Activated T-cell treated with anti-CD3 and anti-CD28 coated beads, Interleukin-2, amount 50 U/mL, for 72 hours (primary cell): ENCODE measurements at places on chromosomes 16 and 17.
A peak's percentile ranks its signal among the peaks of the same experiment; 100 is the strongest.

DNA sequence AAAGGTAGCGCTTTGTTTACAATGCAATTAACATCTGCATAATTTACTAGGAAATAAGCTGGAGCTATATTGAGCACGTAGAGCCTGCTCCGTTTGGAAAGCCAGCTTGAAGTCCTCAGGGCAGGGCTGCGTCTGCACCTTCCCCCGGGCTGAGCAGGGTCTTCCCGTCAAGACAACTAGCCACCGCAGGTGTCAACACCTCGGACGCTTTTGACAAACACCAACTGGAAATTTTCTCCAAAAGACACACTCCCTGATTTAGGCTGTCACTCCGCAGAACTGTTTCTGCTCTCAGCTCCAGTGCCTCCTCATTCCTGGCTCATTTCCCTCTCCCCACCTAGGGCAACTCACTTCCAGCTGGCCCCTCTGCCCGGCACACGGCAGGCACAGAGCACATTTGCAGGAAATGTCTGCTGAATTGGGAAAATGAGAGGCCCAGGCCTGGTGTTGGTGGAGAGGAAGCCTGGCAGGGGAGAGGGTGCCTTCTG, 170.3 kb downstream of the MAF start:
- DNase-seq, result no peak

DNA sequence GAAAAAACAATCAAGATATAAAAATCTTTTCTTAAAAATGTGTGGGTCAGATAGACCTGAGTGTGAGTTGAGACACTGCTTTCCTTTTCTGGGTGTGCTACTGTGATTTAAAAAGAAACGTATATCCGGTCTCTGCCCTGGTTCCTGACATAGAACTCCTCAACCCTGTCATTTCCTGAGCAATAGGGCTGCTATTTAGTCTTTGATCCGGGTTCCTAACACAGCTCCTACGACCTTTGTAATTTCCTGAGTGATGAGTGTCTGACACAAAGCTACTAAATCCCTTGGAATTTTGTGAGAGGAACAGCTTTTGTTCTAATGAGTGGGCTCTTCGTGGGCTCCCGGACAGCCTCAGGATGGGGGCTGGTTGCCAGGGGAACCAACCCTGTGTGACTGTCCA, 93.9 kb upstream of the FA2H start:
- no peak for DNase-seq

DNA sequence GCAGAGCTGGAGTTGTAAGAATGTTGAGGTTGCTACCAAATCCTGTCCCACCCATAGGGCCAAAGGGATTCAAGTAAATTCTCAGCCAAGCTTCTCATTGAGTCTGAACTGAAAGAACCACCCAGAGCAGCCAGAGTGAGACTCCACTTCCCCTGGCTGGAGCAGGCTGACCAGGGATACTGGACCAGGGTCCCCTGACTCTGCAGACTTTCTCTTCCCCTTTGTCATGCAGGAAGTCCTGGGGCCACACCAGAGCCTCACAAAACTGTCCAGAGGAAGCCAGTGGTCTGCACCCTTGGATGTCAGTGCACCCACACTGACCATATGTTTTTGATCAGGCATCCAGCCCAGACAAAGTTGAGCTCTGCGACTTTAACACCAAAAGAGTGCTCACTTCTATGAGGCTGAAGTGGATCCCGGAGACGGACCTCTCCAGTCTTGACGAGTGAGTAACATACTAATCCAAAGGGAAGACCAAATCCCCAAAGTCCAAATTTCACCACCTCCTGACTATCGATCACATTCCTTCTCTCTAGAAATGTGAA, 4.1 kb downstream of the NXN start:
- no peak for DNase-seq

DNA sequence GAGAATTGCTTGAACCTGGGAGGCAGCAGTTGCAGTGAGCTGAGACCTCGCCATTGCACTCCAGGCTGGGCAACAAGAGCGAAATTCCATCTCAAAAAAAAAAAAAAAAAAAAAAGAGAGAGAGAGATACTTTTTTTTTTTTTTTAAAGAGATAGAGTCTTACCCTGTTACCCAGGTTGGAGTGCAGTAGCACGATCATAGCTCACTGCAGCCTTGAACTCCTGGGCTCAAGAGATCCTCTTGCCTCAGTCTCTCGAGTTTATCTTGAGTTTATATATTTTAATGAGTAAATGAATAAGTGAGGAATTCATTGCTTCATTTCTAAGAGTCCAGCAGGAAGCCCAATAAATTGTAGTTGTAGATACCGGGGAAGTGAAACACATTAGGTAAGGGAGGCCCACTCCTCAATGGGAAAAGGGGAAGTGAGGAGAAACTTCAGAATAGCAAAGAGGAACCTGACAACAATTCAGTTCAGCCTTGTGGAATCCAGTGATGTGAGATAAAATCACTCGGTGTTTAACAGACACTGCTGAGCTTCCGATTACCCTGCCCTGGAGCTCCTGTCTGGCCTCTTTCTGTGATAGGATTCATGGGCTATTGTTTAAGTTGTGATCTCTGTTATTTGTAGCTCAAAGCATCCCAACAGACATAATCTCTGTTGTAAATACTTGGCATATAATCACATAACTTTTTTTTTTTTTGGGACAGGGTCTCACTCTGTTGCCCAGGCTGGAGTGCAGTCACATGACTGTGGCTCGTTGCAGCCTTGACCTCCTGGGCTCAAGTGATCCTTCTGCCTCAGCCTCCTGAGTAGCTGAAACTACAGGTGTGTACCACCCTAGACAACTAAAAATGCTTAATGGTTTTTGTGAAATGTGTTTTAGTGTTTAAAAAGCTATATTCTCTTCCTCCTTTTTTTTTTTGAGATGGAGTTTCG, 15.8 kb upstream of the ITGAM start:
- DNase-seq, result no peak

DNA sequence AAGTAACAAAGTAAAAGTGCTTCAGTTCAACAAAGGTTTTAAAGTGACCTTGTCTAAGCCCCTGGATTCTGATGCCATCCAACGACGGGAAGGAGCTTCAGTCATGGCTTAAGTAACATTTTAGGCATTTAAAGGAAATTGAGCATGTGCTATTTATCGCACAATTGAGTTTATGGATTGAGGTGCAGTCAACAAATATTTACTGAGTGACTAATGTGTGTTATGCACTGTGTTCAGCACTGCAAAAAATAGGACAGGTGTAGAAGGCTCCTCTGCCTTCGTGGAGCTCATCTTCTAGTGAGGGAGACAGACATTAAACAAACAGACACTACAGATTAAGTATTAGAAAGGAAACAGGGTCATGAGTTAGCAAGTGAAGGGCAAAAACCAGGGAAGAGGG, 12.5 kb downstream of the TMIGD1 start:
- no peak for DNase-seq

GRCh38 chr17:51443646-51444045, 183.3 kb downstream of the UTP18 start:
- DNase-seq, result no peak

DNA sequence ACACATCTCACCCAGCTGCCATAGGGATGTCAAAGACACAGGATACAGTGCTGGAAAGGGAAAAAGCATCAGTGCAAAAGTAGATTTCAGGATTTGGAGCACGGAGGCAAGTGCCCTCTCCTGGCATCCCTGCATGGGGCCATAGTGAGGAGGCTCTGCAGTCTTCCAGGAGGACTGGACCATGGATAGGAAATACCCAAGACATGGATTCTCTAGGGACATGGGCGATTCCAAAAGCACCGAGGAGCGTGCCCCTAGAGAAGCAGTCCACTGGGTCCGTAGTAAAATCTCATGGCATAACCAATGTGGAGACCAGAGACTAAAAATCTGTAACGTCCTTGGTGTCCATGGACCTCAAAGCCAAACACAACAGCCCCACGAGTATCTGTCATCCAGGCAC, 818.2 kb downstream of the KCNJ18 start:
- no peak for DNase-seq

GRCh38 chr17:47220531-47220999, 11.4 kb downstream of the MYL4 start:
- DNase-seq, result peak; percentile 25

DNA sequence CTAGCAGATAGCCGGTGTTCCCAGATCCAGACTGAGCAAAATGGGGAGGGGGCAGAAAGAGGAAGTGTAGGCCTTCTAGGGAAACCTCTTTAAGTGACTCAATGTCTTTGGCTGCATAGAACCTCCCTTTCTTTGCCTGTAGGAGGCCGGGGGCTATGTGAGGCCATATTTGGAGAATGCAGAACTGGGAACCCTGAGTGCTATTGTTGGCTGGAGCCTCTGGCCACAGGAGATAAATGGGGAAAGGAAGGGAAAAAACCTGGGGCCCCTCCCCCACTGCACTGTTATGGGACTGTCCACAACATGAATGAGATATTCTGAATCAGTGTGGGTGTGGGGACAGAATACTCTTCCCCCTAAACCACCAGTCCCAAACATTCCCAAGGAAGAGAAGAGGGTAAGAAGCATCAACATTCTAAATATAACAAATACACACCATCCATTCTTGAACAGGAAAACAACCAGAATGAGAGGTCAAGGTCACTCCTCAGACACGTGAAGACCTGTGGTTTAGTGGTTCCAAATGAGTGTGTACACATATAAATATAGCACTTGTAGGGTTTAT, 2.4 kb downstream of the VPS25 start:
- DNase-seq, result no peak

DNA sequence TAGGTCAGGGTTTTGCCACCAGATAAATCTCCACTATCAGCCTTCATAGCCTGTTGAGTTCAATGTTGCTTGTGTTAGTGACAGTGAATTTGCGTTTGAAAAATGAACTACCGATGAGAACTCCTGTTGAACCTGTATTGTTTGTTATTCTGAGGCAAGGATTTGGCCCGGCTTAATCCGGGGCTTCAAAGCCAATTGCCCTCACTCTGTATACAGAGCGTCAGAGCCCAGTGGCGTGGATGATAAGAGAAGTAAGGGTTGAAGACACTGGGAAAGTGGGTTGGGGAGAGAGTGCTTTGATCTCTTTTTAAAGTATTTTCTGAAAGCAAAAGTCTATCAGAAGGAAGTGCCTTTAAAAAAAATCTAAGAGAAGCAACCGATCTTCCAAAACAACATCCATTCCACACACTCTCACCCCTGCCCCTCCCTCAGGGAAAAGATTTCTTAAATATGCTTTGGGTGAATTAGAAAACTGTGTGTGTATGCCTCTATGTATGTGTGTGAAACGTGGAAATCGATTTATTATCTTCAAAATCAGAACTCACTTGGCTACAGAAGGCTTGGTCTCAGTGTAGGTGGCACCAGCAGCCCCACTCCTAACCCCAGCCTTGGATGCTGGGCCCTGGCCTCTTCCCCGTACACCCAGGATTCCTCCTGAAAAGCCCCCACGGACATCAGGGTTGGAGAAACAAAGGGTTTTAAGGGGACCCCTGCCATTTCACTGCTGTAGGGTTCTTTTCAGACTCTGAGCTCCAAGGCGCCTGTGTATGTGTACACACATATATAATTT, 8.8 kb downstream of the TBX4 start:
- DNase-seq, result no peak

- DNase-seq, result no peak
These were observed 32.0 kb downstream of the CCDC182 start for GRCh38 chr17:57713140-57713539.

- DNase-seq, result no peak
These were observed 105.9 kb upstream of the FAM20A start for GRCh38 chr17:68707031-68707430.

DNA sequence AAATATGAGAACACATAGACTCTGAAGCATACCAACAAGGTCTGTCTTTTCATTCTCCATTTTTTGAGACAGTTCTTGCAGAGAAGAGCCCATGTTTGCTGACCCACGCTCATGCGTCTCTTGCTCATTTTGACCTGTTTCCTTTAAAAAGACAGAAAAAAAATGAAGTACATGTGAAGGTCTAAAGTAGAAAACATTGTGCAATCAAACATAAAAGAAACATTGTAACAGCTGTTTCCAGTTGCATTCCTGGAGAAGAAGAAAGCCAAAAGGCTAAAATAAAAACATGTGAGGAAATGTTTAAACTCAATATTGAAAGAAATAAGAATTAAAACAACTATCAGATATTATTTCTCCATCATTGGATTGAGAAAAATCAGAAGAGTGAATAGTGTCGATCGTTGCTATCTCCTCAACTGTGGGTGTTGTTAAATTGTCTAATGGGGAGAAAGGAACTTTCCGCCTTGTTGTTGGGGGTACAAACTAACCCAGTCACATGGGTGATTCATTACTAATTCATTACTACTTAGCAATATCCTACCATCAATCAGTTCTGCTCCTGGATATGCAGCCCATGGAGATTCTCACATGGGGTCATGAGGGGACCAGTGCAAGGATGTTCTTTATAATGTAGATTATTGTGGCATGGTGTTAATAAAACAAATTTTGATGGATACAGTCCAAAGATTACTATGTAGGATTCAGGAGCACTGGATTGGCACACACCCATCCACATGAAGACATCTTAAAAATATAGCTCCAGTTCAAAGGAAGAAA, 9.5 kb downstream of the ABCA9 start:
- no peak for DNase-seq

GRCh38 chr17:66549311-66549704, 246.9 kb downstream of the PRKCA start:
- DNase-seq, result no peak

GRCh38 chr17:69485251-69485661, 70.8 kb downstream of the MAP2K6 start:
- no peak for DNase-seq

- no peak for DNase-seq
These were observed 4.8 kb upstream of the MAPT start for GRCh38 chr17:45889579-45889978.

DNA sequence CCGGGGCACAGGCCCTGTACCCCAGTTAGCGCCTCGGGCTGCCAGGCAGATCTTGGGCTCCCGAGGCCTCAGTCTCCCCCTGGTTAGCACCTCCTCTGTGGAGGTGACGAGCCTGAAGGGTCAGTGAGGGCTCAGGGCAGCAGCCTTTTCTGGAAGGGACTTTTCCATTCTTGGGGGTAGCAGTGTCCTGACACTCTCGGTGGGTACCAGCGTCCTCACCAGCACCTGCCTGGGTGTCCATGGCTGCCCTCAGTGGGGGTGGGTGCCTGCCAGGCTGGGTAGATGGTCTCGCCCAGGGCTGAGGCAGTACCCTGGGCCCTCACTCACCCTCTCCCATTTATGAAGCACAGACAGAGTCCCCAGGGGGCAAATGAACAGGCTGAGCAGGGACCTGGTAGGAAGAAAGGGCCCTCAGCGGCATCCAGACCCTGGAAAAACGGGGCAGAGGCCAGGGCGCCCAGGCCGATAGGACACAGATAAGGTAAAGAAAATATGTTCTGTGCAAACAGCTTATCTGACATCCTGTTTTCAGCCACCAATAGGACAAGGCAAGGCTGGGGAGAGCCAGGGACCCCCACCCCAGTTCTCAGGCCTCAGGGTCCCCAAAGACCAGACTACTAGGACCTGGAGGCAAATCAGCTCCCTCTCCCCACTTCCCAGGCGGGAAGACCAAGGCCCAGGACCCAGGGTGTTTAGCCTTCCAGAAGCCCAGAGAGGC, 50.9 kb downstream of the ZFPM1 start:
- DNase-seq, result no peak

- no peak for DNase-seq
These were observed 305.2 kb downstream of the CDH8 start for GRCh38 chr16:61730997-61731396.

GRCh38 chr17:82232876-82233785, 4.3 kb downstream of the SLC16A3 start:
- no peak for DNase-seq

- peak; percentile 61 for DNase-seq
These were observed 2.6 kb downstream of the KAT2A start for GRCh38 chr17:42118545-42118944.
